ENCODE measurements at places on chromosomes 7 and 10.

- no peak for DNase-seq
These were observed 14.1 kb downstream of the TRPV6 start for GRCh38 chr7:142871260-142872105.

DNA sequence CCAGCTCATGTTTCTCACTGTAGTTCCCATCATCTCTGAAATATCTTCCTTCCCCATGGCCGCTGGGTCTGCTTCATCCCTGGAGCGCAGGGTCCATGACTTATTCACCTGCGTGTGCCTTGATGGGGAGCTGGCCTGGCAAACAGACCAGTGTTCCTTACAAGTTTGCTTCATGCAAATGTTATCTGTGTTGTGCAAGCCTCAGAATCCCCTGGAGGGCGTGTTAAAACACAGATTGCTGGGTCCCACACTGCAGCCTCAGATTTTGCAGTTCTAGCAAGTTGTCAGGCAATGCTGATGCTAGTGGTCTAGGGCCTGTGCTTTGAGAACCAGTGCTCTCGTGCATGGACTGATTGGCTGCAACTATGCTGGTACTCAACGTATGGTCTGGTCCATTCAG, 7.2 kb upstream of the DMBT1 start:
- DNase-seq, result no peak

DNA sequence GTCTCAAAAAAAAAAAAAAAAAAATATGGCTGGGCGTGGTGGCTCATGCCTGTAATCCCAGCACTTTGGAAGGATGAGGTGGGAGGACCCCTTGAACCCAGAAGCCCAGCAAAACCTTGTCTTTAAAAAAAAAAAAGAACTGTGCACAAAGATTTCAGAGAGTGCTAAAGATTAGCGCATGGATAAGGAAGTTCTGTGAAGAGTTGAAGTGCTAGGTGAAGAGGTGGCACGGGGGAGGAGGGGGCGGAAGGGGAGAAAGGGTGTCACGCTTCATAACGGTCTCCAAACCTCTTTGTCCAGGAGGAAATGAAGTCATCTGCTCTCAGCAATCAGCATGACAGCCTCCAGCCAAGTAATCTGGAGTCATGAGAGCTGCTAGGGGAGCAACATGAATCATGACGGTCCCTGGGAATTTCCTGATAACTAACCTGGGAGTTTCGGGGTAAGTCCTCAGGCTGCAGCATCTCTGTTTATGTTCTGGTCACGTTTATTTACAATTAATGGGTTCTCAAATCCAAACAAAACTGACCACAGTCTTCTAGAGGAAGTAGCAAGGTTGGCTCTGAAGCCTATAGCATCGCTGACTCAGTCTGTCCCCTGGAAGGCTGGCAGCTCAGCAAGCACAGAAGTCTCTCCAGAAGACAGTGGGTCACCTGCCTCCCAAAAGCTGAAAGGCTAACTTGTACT, 1.9 kb upstream of the PLAU start:
- DNase-seq, result peak; percentile 66

DNA sequence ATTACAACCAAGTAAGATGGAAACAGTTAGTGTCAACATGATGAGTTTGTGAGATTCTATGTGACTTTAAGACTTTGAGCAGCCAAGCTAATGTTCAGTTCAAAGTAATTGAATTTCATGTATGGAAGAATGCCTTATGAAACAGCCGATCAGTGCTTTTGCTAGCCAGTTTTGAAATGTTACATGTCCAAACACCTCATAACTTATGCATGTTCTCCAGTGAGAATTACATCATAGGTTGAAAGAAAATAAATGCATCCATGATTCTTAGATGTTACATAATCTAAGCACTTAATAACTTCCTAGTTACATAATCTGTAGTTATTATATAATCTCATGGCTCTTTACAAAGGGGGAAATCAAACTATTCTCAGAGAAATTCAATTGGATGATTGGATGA, 211.3 kb downstream of the BICC1 start:
- DNase-seq, result no peak

- no peak for DNase-seq
These were observed 213.6 kb upstream of the CELF2 start for GRCh38 chr10:10804061-10804460.

DNA sequence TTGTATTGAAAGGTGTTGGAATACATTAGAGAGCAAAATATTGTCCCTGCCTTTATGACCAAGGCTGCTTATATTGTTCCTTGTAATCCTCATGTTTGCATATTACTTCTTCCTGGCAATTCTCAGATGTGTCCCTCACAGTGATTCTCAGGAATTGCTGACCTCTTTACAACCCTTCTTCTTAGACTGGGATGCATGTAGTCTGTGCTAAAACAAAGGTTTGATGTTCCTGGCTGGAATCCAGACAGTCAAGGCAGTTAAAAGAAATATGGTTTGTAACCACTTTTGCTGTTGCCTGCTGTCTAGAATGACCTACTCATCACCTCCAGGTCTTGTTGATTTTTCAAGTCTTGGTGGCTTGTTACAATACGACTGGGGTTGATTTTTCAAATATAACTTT, 367.6 kb downstream of the HGF start:
- no peak for DNase-seq
